Peyer's patch (tissue), 4 donors: ENCODE measurements at places on chromosomes 3 and 15. TPM values are rescaled to one million over a fixed set of nuclear protein-coding genes. Genes with fewer than 3 reads are reported as not detected.

SUSD5 gene
- 0.18 TPM for total RNA-seq

DISP2 gene
- total RNA-seq: 27.5 TPM

FOXB1 gene
- total RNA-seq: not detected

- DNase-seq: no peak
These were observed 15.8 kb upstream of the NSMCE3 start for GRCh38 chr15:29285386-29285785.

DNA sequence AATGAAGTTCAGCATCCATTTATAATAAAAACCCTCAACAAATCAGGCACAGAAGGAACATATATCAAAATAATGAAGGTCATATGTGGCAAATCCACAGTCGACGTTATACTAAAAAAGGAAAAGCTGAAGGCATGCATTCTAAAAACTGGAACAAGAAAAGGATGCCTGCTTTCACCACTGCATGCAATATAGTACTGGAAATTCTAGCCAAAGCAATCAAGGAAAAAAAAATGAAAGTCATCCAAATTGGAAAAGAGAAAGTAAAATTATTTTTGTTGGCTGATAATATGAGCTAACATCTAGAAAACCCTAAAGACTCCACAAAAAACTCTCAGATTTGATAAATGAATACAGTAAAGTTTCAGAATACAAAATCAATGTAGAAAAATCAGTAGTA lies 1123.2 kb downstream of the TBL1XR1 start:
- DNase-seq: no peak

DNA sequence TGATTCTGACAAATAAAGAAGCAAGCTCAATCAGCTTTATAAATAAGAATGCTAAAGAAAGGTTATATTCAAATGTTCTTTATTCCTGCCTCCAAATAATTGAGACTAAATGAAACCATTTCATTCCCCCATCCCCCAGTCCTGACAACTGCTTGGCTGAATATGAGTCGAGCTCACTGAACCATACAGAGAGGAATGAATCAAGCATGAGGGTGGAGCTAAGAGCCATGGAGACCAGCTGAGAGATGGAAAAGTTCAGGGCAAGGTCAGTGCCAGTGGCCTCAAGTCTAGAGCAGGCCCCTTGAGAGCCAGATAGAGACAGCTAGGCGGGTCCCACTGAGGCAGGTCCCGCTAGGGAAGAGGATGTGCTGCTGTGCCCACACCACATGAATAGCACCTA lies 188.7 kb upstream of the EIF1B start:
- DNase-seq: no peak

DNA sequence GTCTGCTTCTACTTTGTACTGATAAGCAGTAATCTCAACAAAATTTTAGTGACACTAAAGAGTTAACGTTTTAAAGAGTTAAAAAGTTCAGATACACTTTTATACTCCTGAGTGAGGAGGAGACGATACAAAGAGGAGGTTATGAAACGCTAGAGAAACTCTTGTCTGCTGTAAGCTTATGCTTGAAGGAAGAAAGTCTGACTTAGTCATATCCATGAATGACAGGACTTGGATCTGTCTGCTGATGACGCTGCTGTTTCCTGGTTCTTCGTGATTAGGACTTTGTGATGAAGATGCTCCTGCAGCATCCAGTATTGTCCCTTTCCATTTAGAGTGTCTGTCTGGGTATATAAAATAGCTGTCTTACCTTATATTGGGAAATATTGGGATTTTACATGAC lies 15.8 kb downstream of the TCF12 start:
- DNase-seq: no peak

GRCh38 chr3:50525987-50526386 lies 22.6 kb upstream of the CACNA2D2 start:
- no peak for DNase-seq

- no peak for DNase-seq
These were observed 178.7 kb downstream of the SSR3 start for GRCh38 chr3:156376199-156376598.

- no peak for DNase-seq
These were observed 113.2 kb downstream of the SOX2 start for GRCh38 chr3:181824961-181825360.
